A549 treated with CpdA at 1 μM for 4 hours (cell line): ENCODE measurements at places on chromosomes 7 and 10. TPM values are rescaled to one million over a fixed set of nuclear protein-coding genes. Genes with fewer than 3 reads are reported as not detected.

Gene C10orf53
- not detected in 5 replicates for total RNA-seq

Gene CDK14
- 0.12 to 0.54 TPM (median 0.14 TPM) in 5 replicates for total RNA-seq

Gene SMKR1
- 7.1 to 14.0 TPM (median 12.9 TPM) in 5 replicates for total RNA-seq

Gene TMEM26
- total RNA-seq = 0.06 to 0.13 TPM (median 0.10 TPM) in 4 of 5 replicates, not detected in the other

Gene GRID2IP
- total RNA-seq = 0.01 TPM in 1 of 5 replicates, not detected in the others

Gene RBP3
- total RNA-seq = not detected in 5 replicates

Gene PPRC1
- 51.5 to 65.6 TPM (median 59.4 TPM) in 5 replicates for total RNA-seq
